ENCODE measurements at places on chromosomes 4 and X.

GRCh38 chr4:17367201-17367600, 144.7 kb downstream of the QDPR start:
- DNase-seq: no peak

DNA sequence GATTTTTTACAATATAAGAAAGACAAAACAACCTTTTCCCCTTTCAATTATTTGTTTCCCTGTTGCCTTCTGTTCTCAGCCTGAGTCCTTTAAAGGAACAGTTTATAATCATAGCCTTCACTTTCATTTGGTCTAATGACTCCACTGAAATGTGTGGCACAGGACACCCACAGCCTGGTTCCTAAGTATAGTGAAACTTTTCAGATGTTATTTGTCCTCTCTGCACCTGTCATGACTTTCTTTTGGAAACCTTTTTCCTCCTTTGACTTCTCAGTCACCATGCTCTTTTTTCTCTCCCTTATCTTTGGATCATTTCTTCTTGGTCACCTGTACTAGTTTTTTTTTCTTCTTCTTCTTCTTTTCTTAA, 237.8 kb upstream of the ANXA3 start:
- no peak for DNase-seq

GRCh38 chr4:77959566-77960338, 97.1 kb downstream of the MRPL1 start:
- DNase-seq: peak; percentile 26

- DNase-seq: no peak
Measured at GRCh38 chr4:153257991-153258390, 53.7 kb downstream of the TRIM2 start.

DNA sequence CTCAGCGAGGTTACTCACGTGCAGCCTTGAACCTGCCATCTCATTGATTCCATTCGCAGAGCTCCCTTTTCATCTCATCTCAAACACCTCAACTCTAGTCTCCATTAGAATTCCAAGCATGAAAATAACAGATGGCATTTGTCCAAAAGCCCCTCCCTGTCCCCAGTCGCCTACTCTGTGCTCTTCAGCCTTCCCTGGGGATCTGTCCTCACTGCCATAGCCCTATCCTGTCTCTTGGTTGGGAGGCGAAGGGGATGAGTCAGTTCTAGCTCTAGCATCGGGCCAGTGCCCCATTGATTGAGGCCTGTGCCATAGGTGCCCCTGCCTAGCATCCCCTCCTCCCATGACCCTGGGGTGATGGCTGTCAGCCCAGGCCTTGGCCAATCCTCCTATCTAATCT, 134.0 kb upstream of the PJA1 start:
- no peak for DNase-seq

- DNase-seq: no peak
Measured at GRCh38 chr4:32440391-32440790, 1720.2 kb downstream of the PCDH7 start.

DNA sequence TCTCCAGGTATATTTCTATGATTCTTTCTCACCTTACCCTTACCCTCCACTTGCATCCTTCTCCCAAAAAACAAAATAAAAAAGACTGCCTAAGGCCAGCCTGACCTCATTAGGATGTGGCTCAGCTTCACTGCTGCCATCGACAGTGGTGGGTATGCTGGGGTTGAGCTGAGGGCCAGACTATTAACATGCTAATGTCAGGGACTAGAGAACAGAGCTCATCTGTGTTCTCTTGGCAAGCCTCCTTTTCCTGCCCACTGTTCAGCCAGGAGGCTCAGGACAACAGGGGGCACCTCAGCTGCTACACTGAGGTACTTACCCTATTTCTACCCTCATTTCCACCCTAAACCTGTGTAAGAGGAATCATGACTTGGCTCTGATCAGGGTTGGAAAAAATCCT, 59.3 kb downstream of the MSN start:
- DNase-seq: no peak

Measured in CD4-positive, alpha-beta T cell treated with Interleukin-17A for 1 hour (primary cell).